ENCODE measurements at places on chromosomes 6 and 20.

GRCh38 chr6:31214516-31214915 is 44.0 kb upstream of the POU5F1 start:
- no peak for DNase-seq

DNA sequence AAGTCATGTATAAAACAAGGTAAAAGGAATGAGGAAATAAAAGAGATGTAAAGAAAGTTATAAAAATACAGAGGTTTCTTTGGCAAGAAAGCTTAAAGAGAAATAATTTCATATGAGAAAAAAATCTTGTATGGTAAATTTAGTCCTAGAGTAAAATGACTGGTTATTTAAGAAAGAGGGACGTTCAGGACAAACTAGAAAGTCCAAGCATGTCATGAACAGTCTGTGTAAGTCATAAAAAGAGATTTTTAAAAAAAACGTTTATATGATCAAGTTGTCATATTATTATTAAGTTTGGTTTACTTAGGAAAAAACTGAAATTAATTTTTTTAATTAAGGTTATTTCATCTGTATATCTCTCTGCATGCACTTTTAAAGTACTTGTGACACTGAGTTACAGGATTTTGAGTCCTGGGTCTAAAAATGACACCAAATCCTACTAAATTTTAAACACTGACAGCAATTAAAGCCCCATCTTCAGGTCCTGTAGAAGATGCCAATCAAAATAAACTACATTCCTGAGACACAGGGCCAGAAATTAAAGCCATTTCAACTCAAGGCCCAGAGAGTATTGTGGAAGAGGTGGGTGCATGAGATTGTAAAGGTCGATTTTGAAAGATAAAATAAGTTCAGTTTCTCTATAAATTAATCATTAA is 62.4 kb downstream of the AGPAT4 start:
- no peak for DNase-seq

DNA sequence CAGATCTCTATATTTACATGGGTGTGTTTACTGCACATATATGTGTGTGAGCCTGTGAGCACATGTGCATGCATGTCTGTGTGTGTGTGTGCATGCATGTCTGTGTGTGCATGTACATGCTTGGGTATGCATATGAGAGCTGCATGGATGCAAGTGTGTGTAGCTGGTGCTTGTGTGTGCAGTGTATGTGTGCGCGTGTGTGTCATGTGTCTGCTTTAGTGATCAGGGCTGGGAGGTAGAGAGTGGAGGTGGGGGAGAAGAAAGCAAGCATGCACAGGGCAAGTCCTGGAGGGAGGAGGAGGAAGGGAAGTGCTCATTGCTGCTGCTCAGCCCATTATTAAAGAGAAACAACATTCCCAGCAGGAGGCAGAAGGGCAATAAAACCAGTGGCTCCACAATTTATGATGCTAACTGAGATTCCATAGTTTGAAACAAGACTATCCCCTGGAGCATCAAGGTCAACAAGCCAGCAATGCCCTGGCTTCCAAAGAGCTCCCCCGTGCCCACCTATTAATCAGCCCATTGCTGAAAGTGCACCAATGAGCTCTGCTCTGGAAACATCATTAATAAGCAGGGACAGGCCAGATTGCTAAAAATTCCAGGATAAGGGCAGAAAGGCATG is 414.0 kb downstream of the MAFB start:
- no peak for DNase-seq

DNA sequence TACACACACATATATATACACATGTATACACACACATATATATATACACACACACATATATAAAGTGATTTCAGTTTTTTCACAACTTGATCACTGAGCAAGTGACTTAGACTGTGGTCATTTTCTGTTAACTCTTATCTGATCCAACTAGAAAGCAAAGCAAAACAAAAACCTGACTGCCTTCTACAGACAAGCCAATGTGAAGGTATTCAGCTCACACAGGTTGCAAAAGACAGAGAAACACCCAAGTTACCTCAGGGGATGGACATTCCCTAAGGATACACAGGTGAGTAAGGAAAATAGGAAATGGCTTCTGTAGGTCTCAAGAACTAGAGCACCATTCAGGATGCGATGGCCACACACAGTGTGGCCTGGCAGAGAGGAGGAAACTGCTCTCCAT is 58.4 kb upstream of the IER3 start:
- no peak for DNase-seq

- no peak for DNase-seq
These were observed 84.6 kb downstream of the HMGCLL1 start for GRCh38 chr6:55494411-55494810.

GRCh38 chr6:36484736-36485135 is 41.9 kb downstream of the KCTD20 start:
- no peak for DNase-seq

DNA sequence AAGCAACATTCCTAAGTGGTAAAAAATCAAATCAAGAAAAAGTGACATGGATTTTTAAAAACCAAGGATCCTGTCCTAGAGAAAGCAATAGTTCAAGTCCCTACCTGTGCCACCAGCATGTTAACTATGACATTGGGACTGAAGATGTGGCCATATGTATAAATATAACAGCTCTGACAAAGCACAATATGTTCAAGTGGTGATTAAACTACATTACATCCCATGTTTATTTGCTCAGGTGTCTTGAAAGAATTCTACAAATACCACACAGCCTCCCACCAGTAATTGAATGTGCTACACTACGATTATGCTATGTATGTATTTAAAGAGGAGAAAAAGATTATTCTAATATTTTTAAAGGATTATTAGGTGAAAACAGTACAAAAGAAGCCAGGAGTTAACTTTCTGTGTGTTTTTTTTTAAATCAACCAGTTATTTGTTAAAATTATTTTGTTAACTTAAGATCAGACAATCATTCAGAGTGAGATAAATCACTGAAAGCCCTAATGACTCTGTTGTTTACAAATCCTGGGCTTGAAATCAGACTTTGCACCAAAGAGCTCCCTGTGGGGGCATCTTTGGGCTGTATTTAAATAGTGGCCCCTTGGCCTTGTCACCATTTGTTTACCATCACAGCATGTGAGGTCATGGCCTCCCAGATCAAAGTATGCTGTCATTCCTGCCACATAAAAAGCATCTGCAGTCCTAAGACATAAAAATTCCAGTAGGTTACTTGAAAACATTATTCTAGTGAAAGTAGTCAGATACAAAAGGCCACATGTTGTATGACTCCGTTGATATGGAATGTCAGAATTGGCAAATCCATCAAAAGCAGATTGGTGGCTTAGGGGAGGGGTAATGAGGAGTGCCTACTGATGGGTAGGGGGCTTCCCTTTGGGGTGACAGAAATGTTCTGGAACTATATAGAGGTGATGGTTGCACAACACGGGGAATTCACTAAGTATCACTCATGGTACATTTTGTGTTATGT is 17.1 kb downstream of the TTLL2 start:
- no peak for DNase-seq

DNA sequence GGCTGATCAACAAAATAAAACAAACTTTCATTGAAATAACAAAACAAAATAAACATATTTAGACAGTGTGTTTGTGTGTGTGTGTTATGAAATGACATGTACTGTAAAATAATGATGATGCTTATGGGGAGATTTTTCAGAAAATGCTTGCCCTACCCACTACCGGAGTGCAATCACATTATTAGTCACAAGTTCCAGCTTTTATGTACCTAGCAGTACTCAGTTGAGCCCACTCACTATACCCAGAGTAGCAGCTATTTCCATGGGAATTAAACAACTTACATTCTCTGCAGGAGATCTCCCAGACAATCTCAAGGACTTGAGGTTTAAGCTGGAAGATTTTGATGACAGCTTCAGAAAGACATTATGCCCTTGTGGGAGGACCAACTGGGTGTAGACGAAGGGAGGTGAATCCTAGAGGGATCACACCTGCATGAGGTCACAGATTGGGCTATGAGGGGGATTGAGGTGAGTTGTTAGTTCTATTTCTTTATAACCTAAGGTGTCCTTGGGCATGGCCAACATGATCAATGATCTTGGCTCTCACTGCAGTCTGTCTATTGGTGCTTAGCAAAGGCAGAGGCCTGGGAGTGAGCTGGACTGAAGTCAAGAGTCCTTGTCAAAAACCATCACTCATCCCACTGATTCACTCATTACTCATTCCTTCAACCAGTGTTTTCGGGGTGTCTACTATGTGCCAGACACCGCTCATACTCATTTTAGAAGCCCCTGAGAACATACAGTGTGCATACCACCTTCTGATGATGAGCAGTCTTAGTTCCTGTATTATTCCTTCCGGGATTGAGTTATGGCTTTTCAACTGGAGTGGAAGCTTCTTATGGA is 6.7 kb upstream of the CLIC5 start:
- DNase-seq: no peak
